DMS 273 treated with DMSO at 0.1 percent for 48 hours (cell line): ENCODE measurements at places on chromosomes 2 and 18.

- DNase-seq = no peak
These were observed 30.1 kb upstream of the EPC2 start for GRCh38 chr2:148614322-148615049.

- DNase-seq = no peak
These were observed 5.9 kb upstream of the FHL2 start for GRCh38 chr2:105404736-105405135.

GRCh38 chr2:75667884-75668283, 21.3 kb downstream of the MRPL19 start:
- DNase-seq = no peak

- peak; percentile 85 for DNase-seq
These were observed 257.3 kb downstream of the ATAD2B start for GRCh38 chr2:23669413-23670244.

- peak; percentile 33 for DNase-seq
These were observed 36.0 kb upstream of the STAT1 start for GRCh38 chr2:191049728-191050639.

DNA sequence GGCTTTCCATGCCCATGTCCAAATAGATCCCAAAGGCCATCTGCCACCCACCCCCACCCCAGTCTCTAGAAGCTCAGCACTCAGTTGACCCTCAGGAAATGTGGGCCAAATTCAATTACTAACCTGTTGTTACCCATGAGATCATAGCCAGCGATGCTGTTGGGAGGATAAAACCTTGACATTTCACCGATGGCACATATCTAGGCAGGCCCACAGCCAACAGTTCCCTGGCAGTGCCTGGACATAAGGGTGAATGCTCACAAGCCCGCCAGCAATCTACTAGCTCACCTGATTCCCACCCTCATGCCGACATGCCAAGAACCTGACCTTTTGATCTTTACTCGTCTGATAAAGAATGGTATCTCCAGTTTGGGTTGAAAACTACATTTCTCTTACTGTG, 11.8 kb upstream of the ACOXL start:
- no peak for DNase-seq

GRCh38 chr2:201621293-201621999, 21.9 kb downstream of the TMEM237 start:
- no peak for DNase-seq

DNA sequence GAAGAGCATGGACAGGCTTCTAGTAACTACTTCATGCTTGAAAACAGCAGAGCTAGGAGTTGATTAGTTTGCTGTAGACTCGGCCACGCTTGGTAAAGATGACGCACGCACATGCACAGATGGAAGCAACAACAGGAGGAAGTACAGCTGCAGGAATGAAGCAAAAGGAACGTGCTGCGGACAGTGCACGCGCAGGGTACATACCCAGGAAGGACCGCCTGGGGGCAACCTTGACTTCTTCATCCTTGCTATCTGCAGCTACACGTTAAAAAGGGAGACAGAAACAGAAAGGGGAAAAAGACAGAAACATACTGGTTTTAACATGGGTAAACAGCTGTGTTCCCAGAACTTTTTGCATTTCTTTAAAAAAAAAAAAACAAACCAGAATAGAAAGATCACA, 17.7 kb downstream of the SLC66A2 start:
- no peak for DNase-seq
